ENCODE measurements at places on chromosomes 3 and 15.

GRCh38 chr3:188003188-188004171, 150.5 kb upstream of the LPP start:
- no peak for DNase-seq

DNA sequence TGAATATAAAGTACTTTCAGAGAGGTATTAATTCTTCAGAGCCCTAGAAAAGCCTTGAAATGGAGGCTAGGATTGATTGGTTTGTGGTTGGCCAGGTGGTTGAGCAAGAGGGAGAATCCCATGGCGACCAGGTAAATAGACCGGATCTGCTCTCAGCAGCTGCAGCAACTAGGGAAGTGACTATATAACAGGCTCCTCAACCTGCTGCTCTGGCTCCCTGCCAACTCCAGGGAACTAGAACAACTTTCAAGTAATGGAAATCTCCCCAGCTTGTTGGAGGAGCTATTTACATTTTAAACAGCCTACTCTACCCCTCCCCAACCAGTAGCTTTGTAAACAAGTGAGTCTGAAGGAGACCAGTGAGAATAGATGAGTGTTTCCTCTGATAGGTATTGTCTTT, 121.8 kb upstream of the CADM2 start:
- no peak for DNase-seq

GRCh38 chr15:60408463-60408981, 10.7 kb upstream of the ANXA2 start:
- DNase-seq, result no peak

GRCh38 chr3:15645740-15646501, 44.4 kb downstream of the BTD start:
- DNase-seq, result no peak

- DNase-seq, result no peak
Measured at GRCh38 chr3:48215876-48216275, 7.4 kb upstream of the CAMP start.
